Amniotic epithelial cell (primary cell): ENCODE measurements at places on chromosomes 6 and 20.

DNA sequence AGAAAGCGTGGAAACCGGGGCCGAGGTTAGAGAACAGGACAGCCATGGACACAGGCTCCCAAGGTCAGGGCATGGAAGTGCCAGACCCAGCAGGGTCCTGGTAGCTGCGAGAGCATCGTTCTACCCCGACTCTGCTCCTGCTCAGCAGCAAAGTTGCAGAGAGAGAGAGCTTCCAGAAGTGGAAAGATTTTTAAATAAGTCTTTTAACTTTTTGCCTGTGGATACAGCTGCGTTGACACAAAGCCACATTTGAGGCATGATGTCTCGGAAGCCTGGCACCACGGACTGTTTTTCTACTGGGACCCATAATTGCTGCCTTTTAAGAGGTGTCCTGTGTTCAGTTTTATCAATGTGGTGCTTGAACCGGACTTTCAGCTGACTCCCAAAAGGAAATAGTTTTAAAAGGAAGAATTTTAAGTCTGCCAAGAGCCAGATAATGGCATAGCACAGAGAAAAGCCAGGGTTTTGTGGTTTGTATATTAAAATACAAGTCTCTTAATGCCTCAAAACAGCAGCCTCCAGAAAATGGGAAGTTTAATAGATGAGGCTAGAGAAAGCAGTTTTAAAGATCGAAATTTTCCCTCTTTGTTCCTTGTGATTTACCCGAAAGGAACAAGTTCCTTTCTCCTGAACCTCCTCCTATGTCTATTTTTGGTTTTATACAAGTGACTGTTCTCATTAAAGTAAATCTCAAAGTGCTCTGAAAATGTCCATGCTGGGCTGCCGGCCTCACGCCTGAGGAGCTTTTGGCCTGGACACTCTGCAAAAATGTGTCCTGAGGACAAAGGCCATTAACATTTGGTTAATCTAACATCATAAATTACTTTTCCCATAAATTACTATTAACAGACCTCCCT is 91.5 kb downstream of the RIN2 start:
- no peak for DNase-seq

GRCh38 chr20:44941120-44941691 is 19.0 kb downstream of the TOMM34 start:
- peak; percentile 18 for DNase-seq

DNA sequence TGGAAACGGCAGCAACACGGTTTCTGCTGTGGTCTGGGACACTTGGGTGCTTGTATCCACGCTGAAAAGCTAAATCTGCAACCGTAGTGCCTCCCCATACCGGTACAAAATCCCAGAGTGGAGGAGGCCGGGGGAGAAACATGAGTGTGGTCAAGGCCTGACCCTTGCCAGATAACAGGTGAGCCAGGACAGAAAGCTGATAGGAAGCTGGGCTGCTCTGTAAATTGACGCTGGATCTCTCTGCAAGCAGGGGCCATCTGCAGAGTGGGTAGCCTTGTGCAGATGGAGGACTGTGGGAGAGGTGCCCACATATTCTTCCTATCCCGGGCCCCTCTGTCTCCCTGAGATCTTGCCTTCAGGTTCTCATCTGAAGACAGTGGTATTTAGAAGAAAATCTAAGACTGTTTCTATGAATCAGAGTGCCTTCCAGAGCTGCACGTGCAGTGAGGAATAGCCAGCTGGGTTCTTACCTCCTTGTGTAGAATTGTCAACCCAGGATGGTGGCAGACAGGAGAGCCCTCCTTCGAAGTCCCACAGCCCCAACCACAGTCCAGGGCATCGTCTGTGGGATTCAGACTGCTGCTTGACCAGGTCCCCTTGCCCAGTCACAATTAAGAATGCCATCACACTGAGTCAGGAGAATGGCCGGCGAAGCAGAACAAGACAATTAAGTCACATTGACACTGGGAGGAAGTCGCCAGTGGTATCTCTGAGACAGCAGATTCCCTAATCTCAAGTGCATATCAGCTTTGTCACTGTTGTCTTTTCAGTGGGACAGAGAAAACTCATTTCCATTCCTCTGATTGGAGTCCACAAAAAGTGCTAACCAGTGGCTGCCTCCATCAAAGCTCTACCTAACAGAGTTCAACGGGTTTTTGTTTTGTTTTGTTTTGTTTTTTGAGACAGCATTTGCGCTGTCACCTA is 100.0 kb upstream of the RIPOR2 start:
- no peak for DNase-seq

DNA sequence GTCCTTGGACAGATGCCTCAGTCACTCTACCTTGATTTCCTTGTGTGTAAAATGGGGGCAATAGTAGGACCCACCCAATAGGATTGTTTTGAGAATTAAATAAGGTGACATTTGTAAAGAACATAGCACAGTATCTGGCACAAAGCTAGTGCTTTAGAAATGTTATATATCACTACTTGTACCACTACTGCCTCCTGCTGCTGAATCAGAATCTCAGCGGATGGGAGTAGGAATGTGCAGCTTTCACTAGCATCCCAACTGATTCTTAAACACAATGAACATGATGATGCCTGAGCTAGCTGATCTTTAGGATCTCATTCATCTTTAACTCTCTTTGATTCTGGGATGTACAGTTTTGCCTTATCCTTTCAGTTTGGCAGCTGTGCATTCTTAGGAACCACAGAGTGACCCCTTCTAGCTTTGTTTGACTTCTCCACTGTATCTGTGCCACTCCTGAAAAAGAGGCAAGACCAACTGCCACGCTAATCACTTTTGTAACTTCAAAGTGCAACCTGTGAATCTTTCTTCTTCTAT is 7.2 kb downstream of the PBOV1 start:
- DNase-seq: no peak

GRCh38 chr6:159973406-159973805 is 4.5 kb downstream of the IGF2R start:
- DNase-seq: no peak

DNA sequence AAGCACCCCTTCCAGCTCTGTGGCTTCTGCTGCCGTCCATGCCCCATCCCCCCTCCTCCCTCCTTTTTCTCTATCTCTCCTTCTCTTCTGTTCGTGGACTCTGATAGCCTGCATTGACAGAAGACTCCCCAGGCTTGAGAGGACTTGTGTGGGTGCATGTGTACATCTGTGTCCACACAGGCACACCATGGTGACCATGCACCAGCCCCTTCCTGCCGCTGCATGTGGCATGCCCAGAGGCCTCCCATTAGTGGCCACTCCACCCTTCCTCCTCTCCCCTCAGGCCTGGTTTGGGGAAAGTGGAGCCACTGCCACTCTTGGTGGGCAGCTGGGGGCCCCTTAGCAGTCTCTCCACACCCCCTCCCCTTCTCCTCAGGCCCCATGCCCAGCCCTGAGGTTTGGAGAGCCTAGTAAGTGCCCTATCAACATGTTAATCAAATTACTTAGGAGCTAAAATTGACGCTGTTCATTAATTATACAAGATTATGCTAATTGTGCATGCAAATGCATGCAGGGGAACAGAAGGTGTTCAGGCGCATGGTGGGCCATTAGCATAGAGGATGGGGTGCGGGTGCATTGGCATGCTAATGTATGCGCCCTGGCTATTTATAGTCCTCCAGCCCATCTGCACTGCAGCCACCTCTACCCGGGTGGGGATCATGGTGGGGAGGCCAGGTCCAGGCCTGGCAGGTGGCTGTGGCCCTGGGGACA is 45.9 kb downstream of the EBF4 start:
- no peak for DNase-seq

DNA sequence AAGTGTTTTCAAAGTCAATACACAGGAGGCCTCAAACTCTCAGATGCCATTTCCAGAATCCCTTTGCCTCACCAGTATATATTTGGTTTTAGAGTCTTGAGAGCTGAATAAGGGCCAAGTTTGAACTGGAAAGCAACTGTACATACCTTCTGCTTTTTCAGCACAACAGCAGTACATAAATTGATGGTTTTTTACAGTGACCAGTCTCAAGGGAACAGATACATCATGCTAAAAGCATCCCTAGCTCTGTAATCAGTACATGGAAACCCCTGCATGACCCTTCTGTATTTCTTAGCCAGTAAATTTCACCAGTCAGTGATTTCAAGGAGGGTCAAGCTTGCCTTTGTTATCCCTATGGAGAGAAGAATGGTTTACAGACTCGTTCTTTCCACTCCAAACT is 40.6 kb upstream of the ECHDC1 start:
- peak; percentile 31 for DNase-seq

- peak; percentile 18 for DNase-seq
Measured at GRCh38 chr6:157143890-157144798, 179.2 kb downstream of the TMEM242 start.
